ENCODE measurements at places on chromosomes 4 and X.

DNA sequence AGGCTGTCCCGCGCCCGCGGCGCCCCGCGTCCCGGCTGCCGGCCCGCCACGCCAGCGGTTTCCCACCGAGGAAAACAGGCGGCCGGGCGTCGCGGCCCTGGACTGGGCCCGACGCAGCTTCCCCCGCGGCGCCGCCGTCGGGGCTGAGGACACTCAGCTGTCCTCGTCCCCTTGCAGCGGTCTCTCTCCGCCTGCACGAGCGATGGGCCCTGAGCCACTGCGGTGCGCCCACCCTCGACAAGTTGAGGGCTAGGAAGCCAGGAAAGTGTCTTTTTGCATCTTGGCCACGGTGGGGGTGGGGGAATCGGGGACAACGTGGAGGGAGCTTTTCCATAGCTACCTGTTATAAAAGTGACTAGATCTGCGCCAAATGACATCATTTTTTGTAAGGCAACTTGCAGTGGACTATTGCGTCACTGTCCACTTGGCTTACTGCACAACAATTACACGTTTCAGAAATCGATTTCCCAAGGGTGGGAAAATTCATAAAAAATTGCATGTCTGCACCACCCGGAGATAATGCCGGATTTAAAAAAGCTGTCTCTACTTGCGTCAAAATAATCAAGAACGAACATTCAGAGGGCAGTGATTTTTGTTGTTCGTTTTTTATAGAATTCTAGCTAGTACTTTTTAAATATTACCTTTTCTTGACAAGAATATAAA lies 1.1 kb downstream of the KLHL15 start:
- peak; percentile 86 for DNase-seq

DNA sequence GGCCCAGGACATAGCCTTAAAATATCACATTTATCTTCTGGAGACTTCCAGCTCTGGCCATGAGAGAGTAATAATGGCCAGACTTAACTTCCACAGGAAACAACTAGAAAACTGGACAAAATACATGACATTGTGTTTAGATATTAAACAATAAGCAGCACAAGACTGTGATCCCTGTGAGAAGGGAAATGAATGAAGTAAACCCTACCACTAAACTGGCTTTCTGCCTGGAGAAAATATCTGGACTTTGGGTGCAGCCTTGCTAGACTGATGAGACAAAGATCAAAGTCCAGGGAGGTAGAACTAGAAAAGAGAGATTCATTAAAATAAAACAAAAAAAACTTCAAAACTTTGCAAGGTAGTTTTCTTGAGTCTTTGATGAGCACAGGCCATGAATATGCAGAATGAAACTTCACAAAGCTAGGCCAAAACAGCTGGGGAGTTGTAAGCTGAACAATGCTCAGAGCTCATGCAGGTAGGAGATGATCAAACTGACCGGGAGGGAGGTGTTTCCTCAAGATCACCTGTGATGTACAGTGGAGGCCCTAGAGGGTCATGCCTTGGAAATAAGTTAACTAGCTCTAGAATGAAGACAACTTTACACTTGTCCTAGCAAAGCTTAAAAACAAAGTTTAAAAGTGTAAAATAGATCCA lies 147.0 kb upstream of the SH3RF1 start:
- DNase-seq, result peak; percentile 35

DNA sequence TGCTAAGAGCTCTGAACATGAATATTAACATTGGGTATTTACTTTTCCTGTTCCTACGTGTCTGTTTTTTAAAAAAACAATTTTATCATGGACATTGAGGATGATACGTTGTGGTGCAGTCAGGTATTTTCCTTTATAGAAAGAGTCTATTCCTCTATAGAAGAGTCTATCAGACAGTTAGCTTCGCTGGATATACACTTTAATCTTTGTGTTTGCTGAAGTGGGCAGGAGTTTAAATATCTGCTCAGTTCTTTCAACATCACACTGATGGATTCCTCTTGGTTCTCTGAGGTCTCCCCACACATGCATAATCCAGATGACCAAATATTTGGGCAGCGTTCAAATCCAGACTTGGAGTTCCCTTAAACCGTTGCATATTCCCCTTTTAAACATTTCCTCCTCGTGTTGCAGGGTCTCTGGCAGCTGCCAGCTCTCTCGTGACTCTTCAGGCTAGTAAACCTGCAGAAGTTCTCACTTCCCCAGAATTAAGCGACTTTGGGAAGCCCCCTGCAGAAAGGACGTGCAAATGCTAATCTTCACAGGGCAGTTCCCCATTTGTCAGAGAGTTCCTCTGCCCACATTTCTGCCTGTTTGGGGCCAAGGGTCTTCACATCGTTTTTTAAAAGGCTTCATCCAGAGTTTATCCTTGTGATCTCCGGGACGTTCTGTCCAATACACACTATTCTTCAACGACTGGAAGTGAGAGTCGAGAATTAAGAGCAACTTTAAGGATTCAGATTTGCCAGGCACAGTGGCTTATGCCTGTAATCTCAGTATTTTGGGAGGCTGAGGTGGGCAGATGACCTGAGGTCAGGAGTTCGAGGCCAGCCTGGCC lies 20.5 kb upstream of the DHRSX start:
- DNase-seq, result no peak

DNA sequence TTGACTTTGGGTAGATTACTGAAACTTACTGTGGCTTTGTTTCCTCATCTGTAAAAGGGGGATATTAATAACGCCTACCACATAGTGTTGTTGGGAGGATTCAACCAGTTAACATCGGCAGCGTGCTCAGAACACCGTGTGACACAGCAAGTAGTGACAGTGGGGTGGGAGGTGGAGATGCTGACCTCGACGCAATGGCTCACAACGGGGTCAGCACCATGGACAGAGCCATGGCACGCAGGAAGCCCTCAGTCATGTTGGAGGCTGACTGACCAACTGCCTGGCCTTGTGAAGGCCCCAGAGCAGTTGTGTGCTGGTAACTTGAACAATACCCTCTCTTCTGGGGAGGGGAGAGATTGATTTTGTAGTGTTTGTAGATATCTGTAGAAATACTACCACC lies 93.2 kb downstream of the WFS1 start:
- peak; percentile 46 for DNase-seq

GRCh38 chr4:72768364-72768763 lies 199.3 kb upstream of the ADAMTS3 start:
- no peak for DNase-seq

DNA sequence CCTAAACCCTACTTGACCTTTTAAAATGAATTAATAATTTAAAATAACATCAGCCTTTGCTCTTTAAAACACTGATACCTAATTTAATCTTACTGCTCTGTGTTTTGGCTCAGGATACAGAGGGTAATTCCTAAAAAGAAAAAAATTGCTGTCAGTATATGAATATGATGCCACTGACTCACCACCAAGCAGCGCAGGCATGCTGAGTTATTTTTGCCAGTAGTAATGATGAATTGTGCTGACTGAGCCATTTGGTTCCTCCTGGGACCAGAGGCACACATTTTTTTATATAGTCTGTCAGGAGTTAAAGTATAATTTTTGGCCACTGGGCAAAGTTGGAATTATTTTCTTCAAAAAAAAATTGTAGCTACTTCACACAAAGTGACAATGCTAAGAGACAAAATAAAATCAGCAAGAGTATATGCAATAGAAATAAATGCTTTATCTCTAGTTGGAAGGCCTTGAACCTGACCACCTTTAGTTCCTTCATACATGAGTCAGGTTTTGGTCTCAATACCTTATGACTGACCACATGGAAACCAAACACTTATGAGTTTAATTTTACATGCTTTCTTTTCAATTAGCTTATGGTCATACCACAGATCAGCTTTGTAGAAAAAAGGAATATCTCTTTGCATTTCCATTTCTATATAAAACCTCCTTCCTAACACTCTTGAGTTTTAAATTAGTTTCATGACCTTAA lies 115.1 kb downstream of the PPP3CA start:
- DNase-seq, result peak; percentile 83

- peak; percentile 55 for DNase-seq
Observed at GRCh38 chr4:173243321-173243720, 74.7 kb downstream of the GALNT7 start.

DNA sequence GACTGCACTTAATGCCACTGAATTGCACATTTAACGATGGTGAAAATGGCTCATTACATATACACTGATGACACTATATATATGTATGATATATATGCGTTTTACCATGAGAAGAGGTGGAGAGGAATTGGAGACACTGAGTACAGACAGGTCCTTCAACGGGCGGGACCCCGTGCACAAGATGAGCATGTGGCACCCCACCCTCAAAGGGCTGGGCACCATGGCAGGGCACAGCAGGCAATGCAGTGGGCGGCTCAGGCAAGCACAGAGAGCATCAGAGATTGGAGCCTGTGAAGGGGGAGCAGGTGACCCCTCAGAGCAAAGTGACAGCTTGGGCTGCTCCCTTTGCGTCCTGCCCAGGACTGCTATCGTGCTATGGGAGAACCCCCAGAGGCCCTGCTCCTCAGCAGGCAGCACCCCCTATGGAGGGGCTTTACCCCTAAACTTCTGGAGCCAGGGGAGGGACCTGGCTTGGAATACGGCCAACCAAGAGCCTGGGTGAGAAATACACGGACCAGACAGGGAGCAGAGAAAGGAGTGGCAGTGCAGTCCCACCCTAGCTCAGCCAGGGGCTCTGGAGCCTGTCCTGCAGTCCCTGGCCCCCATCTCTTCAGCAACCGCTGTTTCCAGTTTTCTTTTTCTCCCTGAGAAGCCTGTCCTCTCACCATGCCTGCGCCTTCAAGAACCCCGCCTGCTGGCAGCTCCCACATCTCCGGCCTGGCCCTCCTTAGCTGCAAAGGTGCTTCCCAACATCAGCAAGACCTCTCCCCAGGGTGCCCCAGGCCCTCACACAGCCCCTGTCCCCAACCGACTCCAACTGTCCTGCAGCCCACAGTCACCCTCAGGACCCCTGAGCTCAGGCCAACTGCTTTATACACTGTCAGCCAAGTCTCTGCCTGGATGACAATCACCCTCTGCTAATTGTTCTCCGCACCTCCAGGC lies 10.5 kb downstream of the SLC6A8 start:
- DNase-seq, result no peak

GRCh38 chrX:154366666-154367055 lies 7.8 kb downstream of the FLNA start:
- DNase-seq, result no peak

- DNase-seq, result no peak
Observed at GRCh38 chr4:177923888-177924287, 481.7 kb upstream of the AGA start.

DNA sequence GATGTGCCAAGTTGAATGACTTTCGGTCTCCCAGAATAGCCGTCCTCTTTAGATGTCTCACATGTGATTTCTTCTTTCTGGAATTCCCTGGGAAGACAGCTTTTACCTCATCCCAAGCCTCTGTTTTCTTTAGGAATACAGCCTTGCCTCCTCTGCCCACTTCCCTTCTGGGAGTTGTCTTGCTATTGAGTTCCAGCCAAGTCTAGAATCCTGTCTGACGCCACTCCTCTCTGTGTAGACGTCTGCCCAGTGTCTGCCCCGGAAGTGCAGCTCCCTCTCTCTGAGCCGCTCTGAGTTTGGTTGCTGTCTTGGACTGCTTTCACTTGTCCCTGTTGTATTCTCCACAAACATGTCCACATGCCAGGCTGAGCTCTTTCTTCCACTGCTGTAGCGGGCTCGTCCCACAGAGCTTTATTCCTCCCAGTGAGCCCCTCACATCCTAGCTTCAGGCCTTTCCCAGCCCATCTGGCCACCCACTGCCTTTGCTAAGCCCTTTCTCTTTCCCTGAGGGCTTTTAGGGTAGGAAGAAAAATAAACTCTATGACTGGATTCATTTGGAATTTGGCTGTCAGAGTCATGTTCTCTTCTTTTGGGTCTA lies 9.0 kb upstream of the IGFBP7 start:
- peak; percentile 96 for DNase-seq

DNA sequence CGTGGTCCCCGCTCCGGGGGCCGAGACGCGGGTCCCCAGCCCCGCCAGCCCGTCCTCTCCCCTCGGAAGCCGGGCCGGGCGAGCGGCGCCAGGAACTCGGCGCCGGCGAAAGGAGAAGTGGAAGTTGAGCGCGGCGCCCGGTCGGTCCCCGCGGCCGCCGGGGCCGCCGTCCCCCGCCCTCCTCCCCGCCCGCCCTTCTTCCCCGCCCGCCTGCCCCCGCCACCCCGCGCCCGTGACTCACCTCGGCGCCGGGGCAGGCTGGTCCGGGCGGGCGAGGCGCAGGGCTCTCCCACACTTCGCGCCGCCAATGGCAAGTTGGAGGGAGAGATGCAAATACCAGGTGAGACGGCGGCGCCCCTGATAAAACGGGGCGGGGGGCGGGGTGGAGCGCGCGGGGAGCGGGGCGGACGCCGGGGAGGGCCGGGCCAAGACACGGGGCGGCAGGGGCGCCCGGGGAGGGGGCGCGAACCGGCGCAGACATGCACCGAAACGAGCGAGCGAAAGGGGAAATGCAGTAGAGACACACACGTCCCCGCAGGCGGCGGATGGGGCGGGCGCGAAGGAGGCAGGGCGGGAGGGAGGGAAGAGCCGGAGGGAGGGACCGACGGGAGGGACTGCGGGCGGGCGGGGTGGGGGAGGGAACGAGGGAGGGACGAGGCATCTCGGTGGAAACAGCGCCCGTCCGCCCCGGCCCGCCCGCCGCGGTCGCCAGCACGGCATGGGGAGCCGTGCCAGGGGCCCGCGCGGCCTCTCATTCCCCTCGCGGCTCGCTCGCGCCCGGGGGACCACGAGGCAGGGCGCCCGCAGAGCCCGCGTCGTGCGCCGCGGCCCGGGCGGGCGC lies at the start of gene ELF4:
ELF4 (minus strand) TSS at position 119 of the 841 bp plus-strand sequence. CDS start 29,167 bp downstream, outside the sequence.
- DNase-seq, result peak; percentile 59

DNA sequence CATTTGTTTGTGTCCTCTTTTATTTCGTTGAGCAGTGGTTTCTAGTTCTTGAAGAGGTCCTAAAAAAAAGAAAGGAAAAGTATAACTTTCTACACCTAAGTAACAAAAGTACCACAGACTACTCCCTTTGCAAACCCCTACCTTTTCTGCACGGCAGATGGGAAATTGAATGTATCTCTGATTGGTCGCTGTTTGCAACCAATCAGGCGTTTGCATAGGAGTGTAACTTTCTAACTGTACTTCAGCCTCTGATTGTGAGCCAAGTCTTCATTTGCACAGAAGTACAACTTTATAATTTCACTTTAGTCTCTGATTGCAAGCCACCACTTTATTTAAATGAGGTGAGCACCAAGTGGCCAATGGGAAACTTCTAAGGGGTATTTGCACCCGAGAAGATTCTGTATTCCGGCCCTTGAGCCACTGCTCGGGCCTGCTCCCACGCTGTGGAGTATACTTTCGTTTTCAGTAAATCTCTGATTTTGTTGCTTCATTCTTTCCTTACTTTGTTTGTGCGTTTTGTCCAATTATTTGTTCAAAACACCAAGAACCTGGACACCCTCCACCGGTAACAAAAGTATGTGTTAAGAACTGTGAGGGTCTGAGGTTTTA lies 40.3 kb upstream of the FHL1 start:
- DNase-seq, result no peak

- DNase-seq, result no peak
Observed at GRCh38 chrX:96729053-96729452, 44.4 kb downstream of the DIAPH2 start.
